ENCODE measurements at places on chromosomes 1 and 21.

GRCh38 chr1:180157108-180157507 lies 2.4 kb downstream of the QSOX1 start:
- no peak for DNase-seq

- no peak for DNase-seq
Measured at GRCh38 chr21:26469789-26470188, 103.3 kb downstream of the CYYR1 start.

- no peak for DNase-seq
Measured at GRCh38 chr21:35346697-35347096, 297.6 kb upstream of the RUNX1 start.

DNA sequence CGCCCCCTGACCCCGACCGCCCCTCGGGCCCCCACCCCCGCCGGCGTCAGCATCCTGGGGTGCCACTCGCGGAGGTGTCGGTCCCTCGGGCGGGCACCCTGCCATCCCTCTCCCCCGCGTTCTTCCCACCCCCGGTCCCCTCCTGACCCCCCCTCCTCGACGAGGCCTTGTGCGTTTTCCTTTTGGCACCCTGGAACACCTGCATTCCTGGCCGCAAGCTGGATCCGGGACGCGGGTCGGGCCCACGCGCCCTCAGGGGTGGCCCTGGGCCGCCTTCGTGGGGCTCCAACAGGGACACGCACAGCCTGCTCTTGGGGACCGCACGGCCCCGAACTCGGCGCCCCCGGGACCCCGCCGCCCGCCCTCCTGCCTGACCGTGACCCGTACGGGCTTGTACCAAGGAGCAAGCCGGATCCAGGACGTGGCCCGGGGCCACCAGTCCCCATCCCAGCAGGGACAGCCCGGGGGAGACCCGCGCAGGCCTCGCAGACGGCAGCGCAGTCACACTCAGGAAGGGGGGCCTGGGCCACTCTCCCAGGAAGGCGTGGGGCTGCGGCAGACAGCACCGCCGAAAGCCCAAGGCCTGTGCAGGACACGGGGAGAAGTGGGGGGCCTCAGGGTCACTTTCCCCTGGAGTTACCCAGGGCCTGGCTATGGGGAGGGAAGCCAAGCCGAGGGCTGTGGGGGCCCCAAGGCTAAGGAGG lies 579 bp upstream of the SLC19A1 start:
- no peak for DNase-seq

DNA sequence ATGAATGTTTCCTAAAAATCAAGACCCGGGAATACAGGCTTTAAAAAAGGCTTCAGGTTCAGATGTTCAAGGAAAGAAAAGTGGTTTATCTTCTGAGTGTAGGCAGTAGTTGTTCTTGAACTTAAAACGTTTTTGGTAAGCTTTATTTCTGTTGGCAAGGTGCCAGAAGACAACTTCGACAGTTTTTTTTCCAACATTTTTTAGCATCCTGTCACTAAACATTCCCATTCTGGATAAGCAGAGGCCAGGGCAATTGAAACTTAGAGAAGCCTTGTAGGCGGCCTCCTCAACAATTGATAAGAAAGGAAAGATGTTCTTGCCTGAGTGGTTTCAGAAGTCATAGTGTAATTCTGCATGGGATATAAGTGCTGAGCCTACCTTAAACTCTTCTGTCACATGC lies 66.7 kb downstream of the PATJ start:
- peak; percentile 6 for DNase-seq

- DNase-seq = peak; percentile 68
Measured at GRCh38 chr1:54481201-54481884, 66.7 kb upstream of the ACOT11 start.

- DNase-seq = no peak
Measured at GRCh38 chr1:193539731-193540459, 353.5 kb upstream of the B3GALT2 start.

- DNase-seq = no peak
Measured at GRCh38 chr1:223730479-223731132, 18.3 kb downstream of the CAPN2 start.

GRCh38 chr1:194268839-194269238 lies 1082.4 kb upstream of the B3GALT2 start:
- DNase-seq = no peak

DNA sequence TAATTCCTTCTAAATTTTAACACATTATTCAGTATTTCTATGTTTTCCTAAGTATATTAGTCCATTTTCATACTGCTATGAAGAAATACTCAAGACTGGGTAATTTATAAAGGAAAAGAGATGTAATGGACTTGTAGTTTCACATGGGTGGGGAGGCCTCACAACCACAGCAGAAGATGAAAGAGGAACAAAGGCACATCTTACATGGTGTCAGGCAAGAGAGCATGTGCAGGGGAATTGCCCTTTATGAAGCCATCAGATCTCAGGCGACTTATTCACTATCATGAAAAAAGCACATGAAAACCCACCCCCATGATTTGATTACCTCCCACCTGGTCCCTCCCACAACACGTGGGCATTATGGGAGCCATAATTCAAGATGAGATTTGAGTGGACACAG lies 15.6 kb downstream of the GBP5 start:
- no peak for DNase-seq

DNA sequence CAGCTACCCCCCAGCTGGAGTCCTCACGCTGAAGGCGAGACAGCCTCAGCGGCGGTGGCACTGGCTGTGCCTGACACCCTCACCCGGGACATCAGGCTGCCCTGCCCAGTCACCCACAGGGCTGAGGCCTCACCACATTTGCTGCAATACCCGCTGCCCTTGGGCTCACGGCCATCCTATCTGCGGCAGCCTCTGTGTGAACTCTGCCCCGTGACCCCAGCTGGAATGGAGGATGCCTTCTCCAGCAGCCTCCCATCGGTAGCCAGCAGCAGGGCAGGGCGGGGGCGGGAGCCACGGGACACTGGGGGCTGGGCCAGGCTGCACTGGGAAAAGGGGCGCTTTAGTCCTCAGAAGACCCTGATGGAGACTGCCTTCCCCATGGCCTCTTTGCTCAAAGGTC lies 112.4 kb upstream of the ZBTB40 start:
- no peak for DNase-seq

DNA sequence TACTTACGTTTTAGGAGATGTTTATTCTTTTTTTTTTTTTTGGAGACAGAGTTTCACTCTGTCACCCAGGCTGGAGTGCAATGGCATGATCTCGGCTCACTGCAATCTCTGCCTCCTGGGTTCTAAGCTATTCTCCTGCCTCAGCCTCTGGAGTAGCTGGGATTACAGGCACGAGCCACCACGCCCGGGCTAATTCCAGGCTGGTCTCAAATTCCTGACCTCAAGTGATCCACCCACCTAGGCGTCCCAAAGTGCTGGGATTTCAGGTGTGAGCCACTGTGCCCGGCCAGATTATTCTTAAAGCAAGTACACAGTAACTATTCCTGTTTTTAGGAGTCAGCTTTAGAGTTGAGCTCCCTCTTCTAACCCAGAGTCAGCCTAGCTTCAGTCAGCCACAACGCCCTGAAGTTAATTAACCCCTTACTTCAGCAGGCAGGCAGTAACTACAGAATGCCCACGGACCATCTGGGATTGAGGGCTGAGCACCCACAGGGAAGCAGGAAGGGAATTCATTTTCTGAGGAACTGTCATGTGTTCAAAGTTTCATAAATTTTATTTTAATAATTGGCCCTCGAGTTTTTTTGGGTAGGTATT lies 5.3 kb upstream of the ID3 start:
- DNase-seq = no peak

GRCh38 chr1:193141804-193142203 lies 20.0 kb downstream of the CDC73 start:
- no peak for DNase-seq

Data from hematopoietic multipotent progenitor cell treated with erythropoietin and hydrocortisone succinate and interleukin-3 and kit ligand, for 15 days (in vitro differentiated cells).